Lung microvascular endothelial cell (primary cell): ENCODE measurements at places on chromosomes 13 and 19. TPM values are rescaled to one million over a fixed set of nuclear protein-coding genes. Genes with fewer than 3 reads are reported as not detected.

DNA sequence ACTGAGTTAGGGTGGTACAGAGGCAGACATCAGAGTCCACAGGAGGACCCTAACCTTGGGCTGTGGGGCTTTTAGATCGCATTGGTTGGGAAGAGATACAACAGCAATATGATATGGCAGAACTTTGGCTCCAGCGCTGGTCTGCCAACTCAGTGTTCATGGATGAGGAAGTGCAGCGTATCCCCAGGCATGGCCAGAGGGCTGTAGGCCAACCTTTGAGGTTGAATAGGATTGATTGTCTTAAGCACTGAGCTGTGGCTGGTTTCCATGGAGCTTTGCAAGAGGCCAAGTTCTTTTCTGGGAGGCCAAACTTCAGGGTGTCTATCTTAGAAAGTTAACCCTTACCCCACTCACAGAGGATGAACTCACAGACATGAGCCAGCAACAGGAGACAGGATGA, 144.1 kb upstream of the TMTC4 start:
- DNase-seq, result no peak

GRCh38 chr13:85544756-85545155, 254.5 kb downstream of the SLITRK6 start:
- DNase-seq, result no peak

- no peak for DNase-seq
Observed at GRCh38 chr13:58865286-58865685, 1233.7 kb downstream of the PCDH17 start.

GRCh38 chr13:114115191-114115671, 17.2 kb downstream of the RASA3 start:
- DNase-seq, result peak; percentile 92

The CYP2A7 gene
- not detected in 2 replicates for total RNA-seq

The CYP2S1 gene
- 0.65 TPM in 1 of 2 replicates, not detected in the other for total RNA-seq
